Stimulated activated CD4-positive, alpha-beta T cell treated with anti-CD3 and anti-CD28 coated beads, Interleukin-2, amount 100 ng/mL, for 4 hours (primary cell): ENCODE measurements at places on chromosomes 12 and 14.

DNA sequence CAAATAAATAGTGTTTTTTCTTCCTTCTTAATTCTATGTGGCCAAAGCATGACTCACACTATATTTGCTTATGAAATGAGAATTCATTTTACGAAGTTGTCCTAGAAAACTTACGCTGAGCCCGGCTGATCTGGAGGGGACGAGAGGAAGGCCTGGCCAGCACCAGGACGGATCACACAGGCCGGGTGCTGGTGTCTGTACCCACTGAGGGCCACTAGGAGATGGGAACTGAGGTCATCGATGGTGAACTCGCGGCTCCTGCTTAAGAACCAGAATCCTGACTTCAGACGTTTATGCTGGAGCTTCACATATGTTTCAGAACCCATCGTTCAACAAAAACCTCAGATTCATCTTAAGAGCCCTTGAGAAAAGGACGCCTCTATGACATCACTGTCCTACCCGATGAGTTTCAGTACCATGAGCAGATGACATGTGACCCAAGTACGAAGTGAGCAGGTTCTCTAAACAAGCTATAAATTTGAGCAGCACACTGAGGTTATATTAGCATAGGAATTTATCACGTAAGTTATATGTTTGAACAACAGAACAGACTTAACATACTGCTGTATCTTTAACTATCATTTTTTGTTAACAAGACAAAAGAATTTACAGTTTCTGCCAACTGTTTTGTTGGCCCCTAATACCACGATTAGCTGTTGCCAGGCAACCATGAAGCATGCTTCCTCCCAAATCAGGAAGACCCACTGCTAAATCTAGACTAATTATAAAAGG, 111.9 kb downstream of the FOXN3 start:
- DNase-seq: no peak

DNA sequence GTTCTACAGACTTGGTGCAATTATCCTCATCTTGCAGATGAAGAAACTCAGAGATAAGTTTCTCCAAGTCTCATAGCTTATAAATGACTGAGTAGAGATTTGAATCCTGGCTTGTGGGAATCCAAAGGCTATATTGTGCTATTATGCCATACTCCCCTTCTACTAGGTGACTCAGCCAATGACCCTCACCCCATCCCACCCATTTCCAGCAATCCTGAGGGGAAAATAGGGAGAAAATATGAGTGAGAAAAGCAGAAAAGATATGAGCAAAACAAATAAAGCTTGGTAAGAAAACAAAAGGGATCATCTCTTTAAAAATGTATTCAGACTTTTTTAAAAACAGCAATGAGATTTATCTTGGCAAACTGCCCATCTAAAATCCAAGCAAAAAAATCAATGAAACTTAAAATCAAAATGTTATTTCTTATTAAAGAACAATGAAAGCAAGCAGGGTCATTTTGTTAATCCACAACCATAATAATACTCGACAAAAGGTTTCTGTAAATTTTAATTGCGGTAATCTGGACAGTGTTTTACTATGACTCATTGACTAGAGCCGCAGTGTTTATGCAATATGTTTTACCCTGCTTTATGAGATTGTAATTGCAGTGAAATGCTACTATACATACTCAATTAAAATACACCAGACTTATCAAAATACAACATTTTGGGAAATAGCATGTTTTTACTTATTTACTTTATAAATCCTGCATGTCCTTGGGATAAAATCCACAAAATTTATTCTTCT, 13.1 kb upstream of the LGR5 start:
- no peak for DNase-seq

DNA sequence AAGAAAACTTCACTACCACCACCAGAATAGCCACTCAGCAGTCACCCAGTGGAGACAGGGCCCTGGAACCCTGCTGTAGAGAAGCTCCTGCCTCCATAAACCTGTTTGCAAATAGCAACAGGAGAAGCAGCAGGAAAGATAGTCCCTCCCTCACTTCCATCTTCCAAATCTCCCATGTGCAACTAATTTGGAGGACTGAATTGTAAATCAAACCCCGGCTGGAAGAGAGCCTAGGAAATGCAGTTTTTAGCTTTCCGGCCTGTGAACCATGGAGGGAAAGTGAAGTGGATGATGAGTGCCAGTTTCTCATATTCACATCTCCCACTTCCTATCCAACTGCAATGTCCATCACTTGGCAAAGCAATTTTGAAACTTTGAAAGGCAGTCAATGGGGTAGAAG, 167.2 kb upstream of the FRMD6 start:
- DNase-seq: no peak

GRCh38 chr14:58282925-58283593, 15.3 kb upstream of the ARID4A start:
- no peak for DNase-seq

- DNase-seq: no peak
These were observed 551.7 kb downstream of the NRXN3 start for GRCh38 chr14:78721756-78722480.

DNA sequence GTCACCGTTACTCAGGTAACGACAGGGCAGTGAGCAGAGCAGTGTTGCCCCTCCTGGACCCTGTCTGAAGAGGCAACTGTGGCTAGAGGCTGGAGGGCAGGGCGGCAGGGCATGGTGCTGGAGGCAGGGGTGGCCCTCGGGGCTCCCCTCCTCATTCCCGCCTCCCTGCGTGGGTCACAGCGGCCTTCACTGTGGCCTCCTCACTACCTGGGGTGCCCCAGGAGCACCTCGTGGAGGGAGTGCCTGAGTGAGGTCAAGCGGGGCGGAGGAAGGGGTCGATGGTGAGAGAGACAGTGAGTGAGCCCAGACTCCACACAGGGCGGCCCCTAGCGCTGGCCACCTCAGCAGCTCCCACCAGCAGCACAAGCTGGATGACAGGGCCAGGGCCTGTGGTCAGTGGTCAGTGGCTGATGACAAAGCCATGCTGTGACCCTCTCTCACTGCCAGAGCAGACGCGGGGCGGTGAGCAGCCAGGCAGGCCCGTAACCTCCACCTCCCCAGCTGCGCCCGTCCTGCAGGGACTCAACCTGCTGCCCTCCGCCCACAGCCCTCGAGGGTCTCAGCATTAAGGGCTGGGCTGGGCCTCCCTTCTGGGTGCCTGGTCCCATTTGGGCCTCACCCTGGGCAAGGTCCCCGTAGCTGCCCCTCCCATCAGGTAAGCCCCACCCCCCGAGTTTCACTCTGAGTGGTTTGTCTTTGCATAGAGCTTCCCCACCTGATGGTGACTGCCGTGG, 17.8 kb downstream of the GPR132 start:
- DNase-seq: no peak

DNA sequence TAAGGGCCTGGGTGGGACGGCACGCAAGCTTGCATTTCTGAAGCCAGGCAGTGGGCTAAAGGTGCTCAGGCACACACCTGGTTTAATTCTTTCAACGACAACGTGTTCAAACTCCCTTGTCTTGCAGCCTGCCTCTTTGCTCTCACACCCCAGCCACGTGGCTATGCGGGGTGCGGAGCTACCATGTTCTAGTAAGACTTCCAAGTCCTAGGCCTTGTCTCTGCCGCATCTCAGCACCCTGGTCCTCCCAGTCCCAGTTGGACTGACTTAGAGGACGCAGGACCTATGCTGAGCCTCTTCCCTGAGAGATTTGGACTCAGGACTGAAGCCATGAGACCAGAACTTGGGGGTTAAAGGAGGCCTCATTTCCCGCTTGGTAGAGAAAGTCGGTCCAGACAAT, 62.2 kb downstream of the CLMN start:
- no peak for DNase-seq

DNA sequence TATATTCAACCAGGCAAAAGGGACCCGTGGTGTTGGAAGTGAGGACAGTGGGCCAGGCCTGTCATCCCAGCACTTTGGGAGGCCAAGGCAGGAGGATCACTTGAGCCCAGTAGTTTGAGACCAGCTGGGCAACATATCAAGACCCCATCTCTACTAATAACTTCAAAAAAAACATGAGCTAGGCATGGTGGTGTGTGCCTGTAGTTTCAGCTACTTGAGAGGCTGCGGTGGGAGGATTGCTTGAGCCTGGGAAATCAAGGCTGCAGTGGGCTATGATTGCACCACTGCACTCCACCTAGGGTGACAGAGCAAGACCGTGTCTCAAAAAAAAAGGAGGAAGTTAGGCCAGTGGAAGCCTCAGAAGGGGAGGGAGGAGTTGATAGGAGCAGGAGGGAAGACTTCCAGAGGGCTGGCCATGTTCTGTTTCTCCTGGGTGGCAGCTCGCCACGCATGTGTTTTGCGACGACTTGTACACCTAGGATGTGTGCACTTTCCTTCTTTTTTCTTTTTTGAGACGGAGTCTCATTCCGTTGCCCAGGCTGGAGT, 10.1 kb downstream of the SLC25A29 start:
- DNase-seq: no peak

GRCh38 chr12:111645433-111645832, 40.3 kb downstream of the BRAP start:
- DNase-seq: no peak

DNA sequence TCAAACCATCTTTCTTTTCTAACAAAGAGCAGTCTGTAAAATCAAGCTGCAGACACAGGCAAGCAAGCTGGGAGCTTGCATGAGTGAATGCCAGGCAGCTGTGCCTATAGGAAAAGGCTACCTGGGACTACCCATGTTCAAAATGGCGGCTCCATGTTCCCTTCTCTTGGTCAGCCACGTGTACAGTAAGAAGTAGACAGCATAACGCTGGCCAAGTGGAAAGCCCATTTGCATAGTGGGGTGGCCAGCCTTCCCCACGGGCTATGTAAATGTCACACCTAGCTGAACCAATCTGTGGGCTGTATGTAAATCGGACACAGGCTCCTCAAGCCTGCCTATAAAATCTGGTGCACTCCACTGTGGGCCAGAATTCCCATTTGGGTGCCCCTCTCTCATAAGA, 117.1 kb downstream of the SYT10 start:
- no peak for DNase-seq

GRCh38 chr12:104138797-104139152, 765 bp upstream of the NFYB start:
- no peak for DNase-seq

GRCh38 chr12:15163030-15163976, 57.9 kb downstream of the RERG start:
- no peak for DNase-seq

- DNase-seq: no peak
These were observed 189.2 kb upstream of the C14orf180 start for GRCh38 chr14:104390221-104390931.

DNA sequence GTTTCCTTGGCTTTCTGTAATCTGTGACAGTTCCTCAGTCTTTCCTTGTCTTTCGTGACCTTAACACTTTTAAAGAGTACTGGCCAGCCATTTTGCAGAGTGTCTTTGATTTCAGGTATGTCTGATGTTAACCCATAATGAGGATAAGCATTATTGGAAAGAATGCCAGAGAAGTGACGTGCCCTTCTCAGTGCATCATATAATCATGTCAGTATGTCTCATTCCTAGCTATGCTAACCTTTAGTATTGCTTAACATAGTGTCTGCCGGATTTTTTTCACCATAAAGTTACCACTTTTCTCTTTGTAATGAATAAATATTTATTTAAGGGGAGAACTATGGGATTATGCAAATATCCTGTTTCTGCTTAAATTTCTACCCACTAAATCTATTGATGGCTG, 28.5 kb downstream of the RERG start:
- no peak for DNase-seq
